ENCODE measurements at places on chromosomes 3 and 15. TPM values are rescaled to one million over a fixed set of nuclear protein-coding genes. Genes with fewer than 3 reads are reported as not detected.

ATP2B2 gene
- 0.13 TPM for polyA plus RNA-seq

ACP3 gene
- 0.91 TPM for polyA plus RNA-seq

SMCO1 gene
- polyA plus RNA-seq: not detected

PPP4R2 gene
- 15.4 TPM for polyA plus RNA-seq

GOLGA6L9 gene
- 2.0 TPM for polyA plus RNA-seq

PPP1R14D gene
- polyA plus RNA-seq: not detected

STAC gene
- 1.5 TPM for polyA plus RNA-seq

DNA sequence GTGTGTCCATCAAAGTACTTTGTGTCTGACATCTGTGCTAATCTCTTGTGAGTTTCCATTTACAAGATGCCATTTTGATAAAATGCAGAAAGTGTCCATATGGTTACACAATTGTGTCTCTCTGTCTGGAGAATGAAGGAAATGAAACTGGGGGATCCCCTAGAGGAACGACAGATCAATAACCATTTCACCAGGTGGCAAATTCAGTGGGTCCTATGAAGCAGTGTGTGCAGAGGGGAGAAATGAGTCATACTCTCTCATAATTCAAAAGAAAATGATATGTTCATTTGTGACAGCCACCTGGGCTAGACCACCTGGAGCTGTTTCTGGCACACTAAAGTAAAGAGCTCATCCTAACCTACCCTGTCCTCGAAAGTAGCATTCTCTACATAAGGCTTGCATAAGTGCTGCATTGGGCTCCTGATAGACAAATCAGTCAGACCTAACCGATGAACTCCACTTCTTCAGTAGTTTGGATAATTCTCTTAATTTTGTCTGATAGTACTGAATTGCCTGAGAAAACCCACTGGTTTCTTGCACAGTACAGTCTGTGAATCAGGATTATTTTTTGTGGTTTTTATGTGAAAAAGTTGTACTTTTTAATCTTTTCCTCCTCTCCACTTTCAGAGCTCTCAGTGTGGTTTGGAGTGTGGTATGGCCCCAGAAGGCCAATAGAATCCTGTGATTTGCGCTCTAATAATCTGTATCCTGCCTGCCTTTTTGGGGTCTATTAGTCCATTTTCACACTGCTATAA, 10.3 kb upstream of the CD47 start:
- no peak for DNase-seq

DNA sequence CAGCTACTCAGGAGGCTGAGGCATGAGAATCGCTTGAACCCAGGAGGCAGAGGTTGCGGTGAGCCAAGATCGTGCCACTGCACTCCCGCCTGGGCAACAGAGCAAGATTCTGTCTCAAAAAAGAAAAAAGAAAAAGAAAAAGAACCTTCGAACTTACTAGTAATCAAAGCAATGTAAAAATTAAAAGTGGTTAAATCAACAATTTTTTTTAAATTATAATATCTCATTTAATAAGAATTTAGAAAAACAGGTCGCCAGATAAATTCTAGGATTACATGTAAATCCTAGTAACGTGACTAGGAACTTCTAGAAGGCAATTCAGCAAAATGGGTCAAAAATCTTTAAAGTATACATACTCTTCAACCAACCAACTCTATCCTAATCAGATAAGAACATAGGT, 37.2 kb downstream of the GSK3B start:
- DNase-seq: no peak

GRCh38 chr15:66072616-66073361, 180.8 kb downstream of the MEGF11 start:
- DNase-seq: no peak

DNA sequence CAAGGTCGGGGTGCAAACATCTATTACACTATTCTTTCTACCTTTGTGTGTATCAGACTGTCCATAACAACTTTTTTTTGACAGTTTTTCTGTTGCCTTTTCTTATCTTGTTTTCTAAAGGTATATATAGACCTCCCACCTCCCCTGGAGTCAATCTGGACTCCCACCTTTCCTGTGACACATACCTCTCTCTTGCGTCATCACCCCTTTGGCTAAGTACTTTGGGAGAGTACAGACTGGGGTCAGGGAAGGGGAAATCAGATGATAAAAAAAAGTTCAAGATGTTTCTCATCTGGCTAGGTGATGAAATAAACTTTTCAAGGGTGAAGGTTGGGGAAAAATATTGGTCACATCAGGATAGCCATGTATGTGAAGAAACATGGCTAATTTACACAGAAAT, 17.2 kb downstream of the TSPAN3 start:
- no peak for DNase-seq

DNA sequence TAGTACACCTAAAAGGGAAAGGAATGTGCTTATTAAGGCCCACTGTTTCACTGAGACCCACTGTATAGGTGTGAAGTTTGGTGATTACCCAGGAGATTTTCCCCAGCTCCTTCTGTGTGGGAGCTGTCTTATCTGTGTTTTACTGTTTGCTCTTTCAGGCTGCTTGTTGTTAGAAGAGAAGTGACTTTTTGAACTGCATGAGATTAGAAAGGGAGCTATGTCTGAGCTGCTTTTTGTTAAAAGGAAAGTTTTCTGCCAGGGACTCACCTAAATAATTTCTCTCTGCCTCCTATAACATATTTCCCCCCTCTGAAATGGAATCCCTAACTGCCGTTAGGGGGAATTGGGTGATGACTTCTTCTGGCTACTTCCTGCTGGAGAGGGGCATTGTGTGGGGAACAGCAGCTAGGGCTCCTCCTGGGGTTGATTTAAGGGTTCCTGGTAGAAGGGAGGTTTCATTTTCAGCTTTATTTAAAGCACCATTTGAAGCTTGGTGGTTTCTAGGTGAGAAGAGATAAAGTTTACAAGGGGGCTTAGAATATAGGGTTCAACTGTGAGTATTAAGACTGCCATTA, 77.1 kb upstream of the ATP11B start:
- DNase-seq: no peak

GRCh38 chr3:126153695-126154360, 26.6 kb downstream of the ALDH1L1 start:
- DNase-seq: no peak

DNA sequence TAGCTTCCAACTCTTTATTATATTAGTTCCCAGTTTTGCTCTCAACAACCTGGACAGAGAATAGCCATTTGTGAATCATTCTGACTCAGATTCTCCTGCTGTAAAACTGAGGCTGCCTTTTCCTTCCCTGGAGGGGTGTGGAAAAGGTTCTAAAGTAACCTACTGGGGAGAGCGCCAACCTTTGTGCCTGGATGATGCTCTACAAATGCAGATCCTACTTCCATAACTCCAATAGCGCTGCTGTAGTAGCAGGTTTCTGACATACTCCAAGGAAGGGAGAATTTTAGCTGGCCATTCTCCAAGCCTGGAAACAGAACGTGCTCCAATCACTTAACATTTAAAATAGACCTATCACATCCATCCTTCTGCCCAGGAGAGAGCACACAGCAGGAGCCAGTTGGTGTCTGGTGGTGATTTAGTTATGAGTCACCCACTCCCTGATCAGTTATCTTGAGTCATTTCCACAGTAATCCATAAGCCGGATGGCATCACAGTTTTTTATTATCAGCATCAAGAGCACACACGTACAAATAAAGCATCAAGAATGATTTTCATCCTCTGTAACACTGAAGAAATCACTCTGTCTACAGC, 38.3 kb downstream of the MYH15 start:
- DNase-seq: no peak

DNA sequence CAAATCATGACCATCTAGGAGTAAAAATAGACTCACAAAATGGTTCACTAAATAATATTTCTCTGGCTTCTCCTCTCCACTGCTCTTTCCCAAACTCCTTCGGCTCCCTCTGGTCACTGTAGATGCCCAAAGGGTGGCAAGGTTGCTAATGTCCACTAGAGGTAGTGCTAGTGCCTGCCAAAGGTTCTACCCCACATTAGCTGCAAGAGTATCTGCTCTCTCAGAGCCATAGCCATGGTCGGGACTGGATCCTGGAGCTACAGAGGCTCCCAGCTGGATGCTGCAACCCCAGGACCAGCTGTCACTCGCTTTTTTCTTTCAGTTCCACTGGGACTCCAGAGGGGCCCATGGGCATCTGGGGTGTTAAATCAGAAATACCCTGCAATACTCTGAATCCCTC, 8.5 kb downstream of the HTR3D start:
- no peak for DNase-seq

GRCh38 chr15:75680007-75680789, 32.5 kb downstream of the CSPG4 start:
- no peak for DNase-seq

GRCh38 chr3:171833789-171834460, 9.2 kb upstream of the TMEM212 start:
- no peak for DNase-seq

DNA sequence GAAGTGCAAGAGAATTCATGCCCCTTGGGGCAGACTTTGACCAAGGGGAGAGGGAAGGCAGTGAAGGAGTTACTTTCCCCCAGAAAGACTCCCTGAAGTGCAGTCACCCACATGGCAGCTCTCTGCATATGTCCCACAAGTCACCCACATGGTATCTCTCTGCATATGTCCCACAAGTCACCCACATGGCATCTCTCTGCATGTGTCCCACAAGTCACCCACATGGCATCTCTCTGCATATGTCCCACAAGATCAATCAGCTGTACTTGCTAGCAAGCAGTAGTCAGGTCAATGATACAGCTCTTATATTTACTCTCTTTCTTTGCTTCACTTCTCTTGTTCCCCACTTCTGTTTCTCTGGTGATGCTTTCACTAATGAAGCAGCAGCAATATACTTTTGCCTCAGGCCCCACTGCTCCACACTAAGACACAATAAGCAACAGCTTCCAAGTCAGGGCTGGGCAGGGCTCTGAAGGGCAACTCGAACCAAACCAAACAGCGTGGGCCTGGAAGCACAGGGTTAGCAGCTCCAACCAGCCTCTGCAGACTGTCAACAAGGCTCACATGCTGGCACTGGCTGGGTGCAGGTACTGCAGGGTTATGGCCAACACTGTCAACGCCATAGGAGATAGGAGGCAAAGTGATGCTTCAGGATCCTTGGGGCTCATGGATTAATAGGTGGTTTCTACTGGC, 46.7 kb downstream of the THBS1 start:
- no peak for DNase-seq

DNA sequence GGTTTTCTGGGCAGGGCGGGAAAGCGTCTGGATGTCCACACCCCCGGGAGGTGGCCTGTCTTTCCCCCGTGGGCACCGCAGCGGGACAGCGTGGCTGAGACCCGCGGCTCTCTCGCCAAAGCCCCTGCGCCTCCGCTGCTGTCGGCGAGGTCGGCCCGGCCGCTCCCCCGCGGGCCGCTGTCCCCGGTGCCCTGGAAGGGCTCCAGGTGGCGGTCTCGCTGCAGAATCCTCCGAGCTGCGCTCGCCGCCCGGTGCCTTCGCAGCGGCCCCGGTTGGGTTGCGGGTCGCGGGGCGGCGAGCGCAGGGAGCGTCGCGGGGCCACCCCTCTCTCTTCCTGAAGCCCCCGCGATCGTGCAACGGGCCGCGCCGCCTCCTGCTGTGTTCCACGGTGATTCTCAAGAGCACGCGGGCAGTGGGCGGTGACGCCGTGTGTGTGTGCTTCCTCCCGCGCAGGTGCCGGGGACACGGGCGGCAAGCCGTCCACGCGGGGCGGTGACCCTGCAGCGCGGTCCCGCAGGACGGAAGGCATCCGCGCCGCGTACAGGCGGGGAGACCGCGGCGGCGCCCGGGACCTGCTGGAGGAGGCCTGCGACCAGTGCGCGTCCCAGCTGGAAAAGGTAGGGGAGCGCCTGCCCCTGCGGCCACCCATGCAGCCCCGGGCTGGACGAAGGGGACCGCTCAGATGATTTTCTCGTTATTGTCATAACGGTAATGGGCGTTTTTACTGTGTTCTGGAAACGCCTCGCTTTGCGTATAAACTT, 54.4 kb downstream of the LRRK1 start:
- DNase-seq: no peak

DNA sequence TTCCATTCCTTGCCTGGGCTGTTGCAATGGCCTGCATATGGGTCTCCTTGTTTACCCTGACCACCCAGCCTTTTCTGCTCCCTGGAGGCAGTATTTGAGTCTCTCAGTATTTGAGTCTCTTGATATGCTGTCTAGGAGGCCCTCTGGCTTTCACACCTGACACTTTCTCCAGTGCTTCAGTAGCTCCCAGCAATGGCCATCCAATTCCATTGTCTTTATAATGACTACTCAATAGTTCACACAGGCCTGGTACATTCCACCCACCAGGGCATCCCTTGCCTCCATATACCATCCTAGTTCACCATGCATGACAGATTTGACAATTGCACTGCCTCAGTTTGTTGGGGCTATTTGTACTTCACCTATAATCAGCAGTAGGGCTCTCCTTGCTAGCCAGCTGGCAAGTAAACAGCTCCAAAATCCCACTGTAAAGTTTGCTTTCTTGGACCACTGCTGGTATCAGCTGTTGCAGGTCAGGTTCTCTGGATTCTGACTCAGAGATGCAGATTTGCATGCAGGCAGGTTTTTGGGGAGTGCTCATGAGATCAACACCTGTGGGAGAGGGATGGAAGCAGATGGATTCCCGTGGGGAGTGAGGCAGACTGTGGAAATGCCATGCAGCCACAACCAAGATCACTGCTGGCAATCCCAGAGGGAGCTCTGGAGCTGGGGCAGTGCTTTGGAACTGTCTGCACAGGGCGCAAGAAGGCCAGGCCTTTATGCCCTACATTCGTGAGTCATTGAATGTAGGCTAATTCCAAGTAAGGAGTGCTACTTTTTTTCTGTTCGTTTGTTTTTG, 19.1 kb upstream of the XIRP1 start:
- DNase-seq: no peak

DNA sequence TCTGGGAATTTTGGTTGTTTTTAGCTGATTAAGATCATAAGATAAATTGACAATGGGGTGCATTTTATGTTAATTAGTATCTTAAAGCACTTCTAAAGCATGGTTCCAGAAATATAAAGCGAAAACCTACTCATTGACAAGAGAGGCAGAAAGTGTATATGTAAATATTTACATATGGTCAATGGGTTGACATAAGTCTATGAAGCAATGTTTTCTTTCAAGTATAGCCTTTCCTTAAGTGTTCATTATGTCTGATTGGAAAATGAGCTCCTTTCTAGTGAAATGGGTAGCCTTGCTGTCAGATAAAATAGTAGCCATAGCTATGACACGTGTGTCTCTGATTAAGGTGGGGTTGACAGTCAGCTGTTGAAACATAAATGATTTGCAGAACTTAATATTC, 365.2 kb upstream of the AGTR1 start:
- DNase-seq: no peak

DNA sequence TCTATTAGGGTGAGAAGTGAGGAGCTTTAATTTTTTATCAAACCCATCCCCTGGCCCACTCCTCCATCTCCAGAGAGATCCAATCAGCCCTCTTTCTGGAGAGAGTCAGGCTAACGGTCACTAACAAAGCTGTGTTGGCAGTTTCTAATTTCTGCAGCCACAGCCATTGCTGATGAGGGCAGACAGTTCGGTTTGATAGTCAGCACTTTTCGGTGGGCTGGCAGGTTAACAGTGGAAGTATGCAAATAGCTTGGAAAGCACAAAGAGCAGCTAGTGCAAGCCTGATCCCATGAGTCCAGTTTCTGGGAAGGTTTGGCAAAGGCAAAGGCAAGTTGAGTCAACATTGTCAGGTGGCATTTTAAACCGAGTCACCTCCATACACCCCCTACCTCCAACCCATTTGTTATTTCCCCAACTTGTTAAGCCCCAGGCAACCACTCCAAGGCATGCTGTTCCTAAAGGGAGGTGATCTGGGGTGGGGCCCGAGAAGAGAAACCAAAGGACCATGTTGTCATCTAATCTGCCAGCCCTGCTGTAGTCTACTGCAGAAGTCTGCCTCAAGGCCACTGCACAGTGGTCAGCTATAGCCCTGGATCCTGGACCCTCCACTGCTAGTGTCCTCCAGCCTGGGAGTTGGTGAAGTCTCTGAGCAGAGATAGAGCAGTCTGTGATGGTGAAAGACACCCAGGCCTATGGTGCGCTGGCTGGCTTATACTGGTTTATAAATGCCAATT, 1.7 kb downstream of the CCR1 start:
- no peak for DNase-seq

Data from urinary bladder (tissue), 4 donors.